ENCODE measurements at places on chromosomes 2 and 18.

DNA sequence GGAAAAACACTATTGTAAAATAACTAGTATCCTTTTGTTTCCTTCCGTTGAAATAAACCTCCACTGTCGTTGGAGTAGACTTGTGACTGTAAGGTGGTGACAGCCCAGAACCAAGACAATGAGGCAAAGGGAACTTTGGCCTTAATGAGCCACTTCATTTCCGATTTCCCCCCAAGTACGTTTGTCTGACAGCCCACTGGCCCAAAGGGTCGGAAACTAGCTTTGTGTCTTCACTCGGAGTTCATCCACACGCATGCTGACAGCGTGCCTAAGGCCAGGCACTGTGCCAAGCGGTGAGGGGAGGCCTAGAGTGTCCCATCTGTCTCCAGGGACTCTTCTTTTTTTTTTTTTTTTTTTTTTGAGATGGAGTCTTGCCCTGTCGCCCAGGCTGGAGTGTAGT is 21.0 kb downstream of the HJURP start:
- no peak for DNase-seq

- DNase-seq = no peak
Measured at GRCh38 chr2:85523062-85523902, 15.7 kb upstream of the MAT2A start.

DNA sequence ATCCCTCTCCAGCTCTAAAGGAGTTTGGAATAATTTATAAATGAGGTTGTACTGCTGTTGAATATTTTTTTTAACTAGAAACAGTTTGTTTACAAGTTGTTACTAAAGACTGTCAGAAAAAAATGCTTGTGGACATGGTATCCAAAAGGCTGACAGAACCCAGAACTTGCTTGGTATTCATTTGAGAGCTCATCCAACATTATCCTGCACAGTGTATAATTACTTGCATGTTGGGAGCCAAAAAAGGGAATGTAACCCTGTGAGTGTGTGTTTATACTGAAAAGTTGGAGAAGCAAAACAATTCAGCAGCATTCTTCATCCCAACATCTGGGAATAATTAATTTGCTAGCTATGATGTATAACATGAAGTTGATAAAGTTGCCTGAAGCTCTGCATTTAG is 42.1 kb upstream of the EHBP1 start:
- DNase-seq = no peak

GRCh38 chr2:150781142-150781541 is 293.7 kb upstream of the RND3 start:
- no peak for DNase-seq

- DNase-seq = no peak
Measured at GRCh38 chr2:36951574-36951973, 14.8 kb downstream of the STRN start.

GRCh38 chr2:104562537-104562936 is 291.4 kb upstream of the POU3F3 start:
- no peak for DNase-seq

- DNase-seq = no peak
Measured at GRCh38 chr2:99481941-99482340, 7.9 kb downstream of the REV1 start.

- DNase-seq = no peak
Measured at GRCh38 chr2:164456619-164457018, 164.7 kb downstream of the GRB14 start.

GRCh38 chr2:145286716-145287275 is 766.9 kb upstream of the ZEB2 start:
- DNase-seq = no peak

- DNase-seq = no peak
Measured at GRCh38 chr18:23867006-23867405, 147.5 kb upstream of the TTC39C start.

GRCh38 chr2:231951452-231952035 is 10.0 kb upstream of the DIS3L2 start:
- DNase-seq = no peak

DNA sequence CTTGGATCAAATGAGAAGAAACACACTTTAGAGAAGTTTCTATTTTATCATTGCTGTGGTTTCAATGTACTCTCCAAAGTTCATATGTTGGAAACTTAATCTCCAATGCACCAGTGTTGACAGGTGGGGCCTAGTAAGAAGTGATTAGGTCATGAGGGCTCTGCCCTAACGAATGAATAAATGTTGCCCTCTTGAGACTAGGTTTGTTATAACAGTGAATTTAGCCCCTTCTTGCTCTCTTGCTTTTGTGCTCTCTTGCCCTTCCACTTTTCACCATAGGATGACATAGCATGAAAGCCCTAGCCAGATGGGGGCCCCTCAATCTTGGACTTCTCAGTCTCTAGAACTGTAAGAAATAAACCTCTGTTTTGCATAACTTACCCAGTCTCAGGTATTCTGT is 664.8 kb downstream of the DCC start:
- no peak for DNase-seq

GRCh38 chr18:49174478-49174877 is 223.7 kb upstream of the SMAD7 start:
- no peak for DNase-seq

GRCh38 chr18:41504316-41504715 is 450.7 kb upstream of the PIK3C3 start:
- no peak for DNase-seq

DNA sequence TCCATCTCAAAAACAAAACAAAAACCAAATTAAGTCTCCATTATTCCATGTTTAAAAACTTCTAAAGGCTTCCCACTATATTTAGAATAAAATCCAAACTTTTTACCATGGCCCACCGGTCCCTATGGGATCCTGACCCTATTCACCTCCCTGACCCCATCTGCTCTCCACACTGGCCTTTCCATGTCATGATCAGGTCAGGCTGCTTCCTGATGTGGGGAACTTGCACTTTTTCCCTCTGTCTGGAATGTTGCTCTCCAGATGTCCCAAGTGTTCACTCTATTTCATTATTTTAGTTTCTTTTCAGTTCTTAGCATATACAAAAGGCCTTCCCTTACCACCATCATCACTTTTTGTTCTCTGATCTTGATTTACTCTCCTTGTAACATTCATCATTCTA is 7.5 kb upstream of the MTA3 start:
- no peak for DNase-seq

GRCh38 chr2:85692039-85692645 is 2.0 kb upstream of the GNLY start:
- DNase-seq = no peak

DNA sequence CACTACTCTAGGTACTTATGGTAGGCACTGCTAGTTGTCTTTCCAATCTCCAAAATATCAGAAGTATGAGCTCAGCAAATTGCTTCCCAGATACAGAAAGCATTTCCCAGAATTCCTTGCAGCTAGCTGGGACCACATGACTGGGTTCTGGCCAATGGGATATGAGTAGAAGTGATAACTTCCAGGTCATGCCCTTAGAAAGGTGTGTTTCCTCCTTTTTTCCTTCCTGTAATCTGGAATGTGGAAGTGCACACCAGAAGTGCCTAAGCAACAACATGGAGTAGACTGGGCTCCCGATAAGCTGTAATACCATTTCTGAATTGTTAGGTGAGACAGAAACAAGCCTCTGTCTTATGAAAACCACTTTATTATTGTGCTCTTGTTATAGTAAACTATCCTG is 279.8 kb downstream of the ZNF385B start:
- no peak for DNase-seq
